ENCODE measurements at places on chromosomes 16 and 17. TPM values are rescaled to one million over a fixed set of nuclear protein-coding genes. Genes with fewer than 3 reads are reported as not detected.

Gene KRT12
- 0.67 TPM for total RNA-seq

Gene ZNF213
- total RNA-seq, result 10.3 TPM

Gene TP53TG3B
- not detected for total RNA-seq

Gene NME1
- 140 TPM for total RNA-seq

Gene C17orf78
- 0.41 TPM for total RNA-seq

Gene EVPL
- total RNA-seq, result 0.41 TPM

Gene SPIRE2
- total RNA-seq, result 12.0 TPM

Gene MPO
- total RNA-seq, result not detected

Gene PRAC1
- total RNA-seq, result not detected

Gene EPOP
- total RNA-seq, result 0.83 TPM

Gene CD300LB
- total RNA-seq, result not detected

Gene MFAP4
- 5.1 TPM for total RNA-seq

Gene FA2H
- not detected for total RNA-seq

Gene SCNN1B
- total RNA-seq, result not detected

Gene CBX4
- 28.3 TPM for total RNA-seq

Gene TMEM92
- 0.57 TPM for total RNA-seq

Gene KCTD13
- total RNA-seq, result 13.1 TPM

Gene FAM20A
- 1.6 TPM for total RNA-seq
